ENCODE measurements at places on chromosomes 1 and 21. TPM values are rescaled to one million over a fixed set of nuclear protein-coding genes. Genes with fewer than 3 reads are reported as not detected.
A peak's percentile ranks its signal among the peaks of the same experiment; 100 is the strongest.

- no peaks in the 10 kb centered on the region for H3K27me3 ChIP-seq
- no peak overlapping the region for H3K4me3 ChIP-seq
- H3K27ac ChIP-seq, result no peak overlapping the region
- no peak for DNase-seq
These were observed 58.2 kb upstream of the DMRTB1 start for GRCh38 chr1:53400761-53401674.

- H3K4me3 ChIP-seq, result no peak overlapping the region
- no peaks in the 10 kb centered on the region for H3K36me3 ChIP-seq
- no peaks in the 10 kb centered on the region for H3K4me1 ChIP-seq
- no peaks in the 10 kb centered on the region for H3K27me3 ChIP-seq
- DNase-seq, result no peak
- no peak overlapping the region for H3K27ac ChIP-seq
These were observed 78.1 kb upstream of the RUNX3 start for GRCh38 chr1:25008192-25008485.

DNA sequence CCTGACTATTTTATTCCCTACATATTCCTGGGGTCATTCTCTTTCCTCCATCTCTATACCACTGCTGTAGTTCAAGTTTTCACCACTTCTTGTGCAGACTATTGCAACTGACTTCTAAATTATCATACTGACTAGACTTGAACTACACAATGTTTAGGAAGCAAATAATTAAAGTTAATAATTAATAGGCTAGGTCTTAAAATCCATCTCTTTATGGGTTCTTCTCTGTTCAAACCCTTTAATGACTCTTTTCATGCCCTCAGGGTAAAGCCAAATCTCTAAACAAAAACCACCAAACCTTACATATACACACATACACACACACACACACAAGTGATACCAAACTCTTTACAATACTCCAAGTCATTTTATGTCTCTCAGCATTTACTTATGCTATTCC lies 22.3 kb upstream of the MOB3C start:
- no peak for DNase-seq
- H3K27ac ChIP-seq, result no peak overlapping the region

GRCh38 chr1:159908031-159908940 lies 8.3 kb upstream of the CFAP45 start:
- H3K36me3 ChIP-seq, result no peaks in the 10 kb centered on the region
- DNase-seq, result no peak
- H3K27ac ChIP-seq, result peak overlapping the region; percentile 37
- H3K4me3 ChIP-seq, result no peak overlapping the region
- peaks cover 83% of the 10 kb centered on the region for H3K4me1 ChIP-seq

GRCh38 chr1:176863613-176864012 lies 300.9 kb downstream of the ASTN1 start:
- H3K36me3 ChIP-seq, result no peaks in the 10 kb centered on the region
- no peak for DNase-seq
- H3K27me3 ChIP-seq, result no peaks in the 10 kb centered on the region
- H3K4me1 ChIP-seq, result no peaks in the 10 kb centered on the region

- DNase-seq, result no peak
- no peaks in the 10 kb centered on the region for H3K27me3 ChIP-seq
- no peak overlapping the region for H3K4me3 ChIP-seq
- no peak overlapping the region for H3K27ac ChIP-seq
These were observed 30.3 kb downstream of the ACTA1 start for GRCh38 chr1:229403573-229403972.

- H3K4me3 ChIP-seq, result no peak overlapping the region
- no peak overlapping the region for H3K27ac ChIP-seq
- no peaks in the 10 kb centered on the region for H3K27me3 ChIP-seq
- H3K4me1 ChIP-seq, result peaks cover 22% of the 10 kb centered on the region
- H3K36me3 ChIP-seq, result no peaks in the 10 kb centered on the region
These were observed 13.6 kb downstream of the GJA4 start for GRCh38 chr1:34806396-34806795.

DNA sequence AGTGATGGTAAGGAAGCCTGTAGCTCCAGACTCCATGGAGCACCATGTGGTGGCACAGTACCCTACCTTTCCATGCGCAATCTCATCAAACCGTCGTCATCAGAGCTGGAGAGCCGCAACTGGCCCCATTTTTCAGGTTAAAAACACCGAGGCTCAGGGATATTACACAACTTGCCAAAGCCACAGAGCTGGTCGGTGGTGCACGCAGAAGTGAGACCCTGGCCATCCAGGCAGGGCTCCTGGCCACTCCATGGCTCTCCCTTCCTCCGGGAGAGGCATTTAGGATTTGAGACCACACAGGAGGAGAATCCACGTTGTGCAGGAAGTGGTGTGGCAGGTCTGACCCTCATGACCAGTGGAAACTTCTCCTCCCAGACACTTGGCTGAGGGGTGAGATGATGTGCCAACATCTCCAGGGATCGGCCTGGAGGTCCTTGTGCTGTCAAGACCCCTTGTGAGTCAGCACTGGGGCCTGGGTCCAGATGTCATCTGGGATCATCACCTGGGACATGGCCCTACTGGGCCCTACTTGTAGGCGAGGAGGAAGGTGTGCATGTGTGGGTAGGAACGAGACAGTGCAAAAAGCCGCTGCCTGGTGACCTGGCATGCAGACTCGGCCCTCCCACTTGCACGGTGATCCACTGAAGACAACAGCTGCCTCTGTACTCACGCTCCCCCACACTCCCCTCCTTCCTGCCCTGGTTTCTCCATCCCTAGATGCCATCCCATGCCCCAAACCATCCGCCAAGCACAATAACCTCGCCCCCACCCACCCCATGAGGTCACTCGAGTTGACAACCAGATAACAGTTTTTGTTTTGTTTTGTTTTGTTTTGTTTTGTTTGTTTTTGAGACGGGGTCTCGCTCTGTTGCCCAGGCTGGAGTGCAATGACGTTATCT lies 10.4 kb downstream of the TFF3 start:
- H3K4me3 ChIP-seq, result no peak overlapping the region
- H3K4me1 ChIP-seq, result no peaks in the 10 kb centered on the region
- peak; percentile 20 for DNase-seq
- H3K27ac ChIP-seq, result no peak overlapping the region
- no peaks in the 10 kb centered on the region for H3K27me3 ChIP-seq

DNA sequence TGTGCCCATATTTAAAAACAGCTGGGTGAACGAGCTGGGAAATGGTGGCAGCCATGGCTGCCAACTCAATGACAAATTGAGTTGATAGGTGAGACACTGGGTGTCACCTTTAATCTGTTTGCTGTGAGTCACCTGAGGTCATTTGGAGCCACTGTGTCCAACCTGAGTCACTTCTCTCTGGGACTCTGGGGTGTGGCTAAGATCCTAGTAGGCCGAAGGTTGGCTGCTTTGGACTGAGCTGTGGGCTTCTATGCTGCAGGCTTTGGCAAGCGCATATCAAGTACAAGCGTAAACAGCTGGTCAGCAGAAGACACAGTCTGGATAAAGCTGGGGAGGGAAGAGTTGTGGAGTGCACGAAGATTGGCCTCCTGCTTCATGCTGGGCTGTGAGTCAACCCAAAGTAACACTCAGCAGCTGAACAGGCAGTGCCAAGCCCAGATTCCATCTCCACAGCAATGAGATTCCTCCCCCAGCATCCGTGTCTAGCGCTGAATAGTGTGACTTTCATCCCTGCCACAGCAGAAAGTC lies 24.0 kb downstream of the TEX35 start:
- H3K27me3 ChIP-seq, result no peaks in the 10 kb centered on the region
- H3K27ac ChIP-seq, result peak overlapping the region; percentile 60
- H3K4me1 ChIP-seq, result peaks cover 40% of the 10 kb centered on the region
- 0 out of 2 replicates have a peak overlapping the region, but pooled peaks have one; percentile 2 for H3K4me3 ChIP-seq
- H3K36me3 ChIP-seq, result no peaks in the 10 kb centered on the region

GRCh38 chr21:22468893-22469292 lies 1470.7 kb downstream of the NCAM2 start:
- H3K27me3 ChIP-seq, result no peaks in the 10 kb centered on the region
- no peak overlapping the region for H3K4me3 ChIP-seq

- no peak for DNase-seq
- no peak overlapping the region for H3K27ac ChIP-seq
- H3K36me3 ChIP-seq, result no peaks in the 10 kb centered on the region
- no peak overlapping the region for H3K4me3 ChIP-seq
- no peaks in the 10 kb centered on the region for H3K27me3 ChIP-seq
These were observed 72.0 kb upstream of the FAM20B start for GRCh38 chr1:178953538-178954324.

DNA sequence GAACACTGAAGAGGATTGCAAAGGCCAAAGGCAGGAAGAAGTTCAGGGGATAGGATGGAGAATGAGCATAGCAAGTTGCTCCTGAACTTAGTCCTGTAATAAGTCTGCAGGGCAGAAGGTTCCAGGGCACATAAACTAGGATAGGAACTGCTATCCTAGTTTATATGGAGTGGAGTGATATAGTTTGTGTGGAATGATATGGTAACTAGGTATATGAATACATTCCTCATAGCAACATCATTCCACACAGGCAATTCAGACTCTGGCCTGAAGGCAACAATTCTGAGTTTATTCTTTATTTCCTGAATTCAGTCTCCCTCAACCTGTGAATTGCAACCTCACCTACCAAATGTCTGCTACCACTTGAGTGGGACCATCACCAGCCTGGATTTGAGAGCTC lies 154.9 kb upstream of the GREM2 start:
- H3K27me3 ChIP-seq, result no peaks in the 10 kb centered on the region
- H3K4me1 ChIP-seq, result peaks cover 21% of the 10 kb centered on the region
- H3K27ac ChIP-seq, result peak overlapping the region; percentile 96
- no peaks in the 10 kb centered on the region for H3K36me3 ChIP-seq
- H3K4me3 ChIP-seq, result no peak overlapping the region

DNA sequence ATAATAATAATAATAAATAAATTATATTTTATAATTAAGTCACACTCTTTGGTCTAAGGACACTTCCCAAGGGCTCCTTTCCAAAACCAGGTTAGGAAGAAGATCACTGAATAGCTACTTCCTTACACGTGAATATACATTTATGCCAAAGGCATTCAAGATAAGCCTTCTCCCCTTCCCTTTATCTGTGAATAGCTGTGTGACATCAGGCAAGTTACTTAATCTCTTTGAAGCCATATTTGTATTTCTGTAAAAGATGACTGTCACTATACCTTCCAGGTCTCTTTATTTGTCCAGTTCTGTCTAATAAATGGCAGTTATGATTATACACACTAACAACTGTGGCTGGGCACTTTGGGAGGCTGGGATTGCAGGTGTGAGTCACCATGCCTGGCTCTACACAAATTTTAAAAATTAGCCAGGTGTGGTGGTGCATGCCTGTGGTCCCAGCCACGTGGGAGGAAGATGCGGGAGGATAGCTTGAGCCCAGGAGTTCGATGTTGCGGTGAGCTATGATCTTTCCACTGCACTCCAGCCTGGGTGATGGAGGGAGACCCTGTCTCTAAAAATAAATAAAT lies 5.5 kb upstream of the RNF11 start:
- H3K4me1 ChIP-seq, result no peaks in the 10 kb centered on the region
- no peak overlapping the region for H3K4me3 ChIP-seq
- no peaks in the 10 kb centered on the region for H3K27me3 ChIP-seq
- H3K36me3 ChIP-seq, result no peaks in the 10 kb centered on the region
- DNase-seq, result no peak

- no peaks in the 10 kb centered on the region for H3K36me3 ChIP-seq
- H3K27ac ChIP-seq, result no peak overlapping the region
- H3K27me3 ChIP-seq, result no peaks in the 10 kb centered on the region
- no peak overlapping the region for H3K4me3 ChIP-seq
- peaks cover 19% of the 10 kb centered on the region for H3K4me1 ChIP-seq
- DNase-seq, result no peak
These were observed 3.9 kb upstream of the TUT4 start for GRCh38 chr1:52556641-52557360.

DNA sequence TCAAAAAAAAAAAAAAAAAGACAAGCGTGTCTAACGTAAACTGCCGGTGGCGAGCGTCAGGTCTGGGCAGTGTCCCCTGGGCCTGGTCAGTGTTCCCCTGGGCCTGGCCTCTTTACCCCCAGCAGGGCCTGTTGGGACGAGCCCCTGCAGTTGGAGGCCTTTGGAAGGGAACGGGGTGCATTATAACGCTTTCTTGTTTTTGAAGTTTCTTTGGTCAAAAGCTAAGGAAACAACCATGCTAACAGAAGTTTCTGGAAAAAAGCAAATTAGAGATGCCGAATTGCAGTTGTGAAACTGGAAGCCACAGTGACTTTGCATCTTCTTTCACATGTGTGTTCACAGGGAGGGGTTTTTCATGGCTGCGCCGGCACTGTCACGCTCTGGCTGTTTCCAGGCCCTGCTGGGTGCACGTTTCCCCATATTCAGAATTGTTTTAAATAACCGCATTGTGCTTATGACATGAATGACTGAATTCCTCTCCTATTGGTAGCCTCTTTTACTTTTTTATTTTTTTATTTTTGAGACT lies 16.0 kb downstream of the RRP1 start:
- no peaks in the 10 kb centered on the region for H3K27me3 ChIP-seq
- H3K4me3 ChIP-seq, result no peak overlapping the region
- H3K27ac ChIP-seq, result no peak overlapping the region
- DNase-seq, result no peak

DNA sequence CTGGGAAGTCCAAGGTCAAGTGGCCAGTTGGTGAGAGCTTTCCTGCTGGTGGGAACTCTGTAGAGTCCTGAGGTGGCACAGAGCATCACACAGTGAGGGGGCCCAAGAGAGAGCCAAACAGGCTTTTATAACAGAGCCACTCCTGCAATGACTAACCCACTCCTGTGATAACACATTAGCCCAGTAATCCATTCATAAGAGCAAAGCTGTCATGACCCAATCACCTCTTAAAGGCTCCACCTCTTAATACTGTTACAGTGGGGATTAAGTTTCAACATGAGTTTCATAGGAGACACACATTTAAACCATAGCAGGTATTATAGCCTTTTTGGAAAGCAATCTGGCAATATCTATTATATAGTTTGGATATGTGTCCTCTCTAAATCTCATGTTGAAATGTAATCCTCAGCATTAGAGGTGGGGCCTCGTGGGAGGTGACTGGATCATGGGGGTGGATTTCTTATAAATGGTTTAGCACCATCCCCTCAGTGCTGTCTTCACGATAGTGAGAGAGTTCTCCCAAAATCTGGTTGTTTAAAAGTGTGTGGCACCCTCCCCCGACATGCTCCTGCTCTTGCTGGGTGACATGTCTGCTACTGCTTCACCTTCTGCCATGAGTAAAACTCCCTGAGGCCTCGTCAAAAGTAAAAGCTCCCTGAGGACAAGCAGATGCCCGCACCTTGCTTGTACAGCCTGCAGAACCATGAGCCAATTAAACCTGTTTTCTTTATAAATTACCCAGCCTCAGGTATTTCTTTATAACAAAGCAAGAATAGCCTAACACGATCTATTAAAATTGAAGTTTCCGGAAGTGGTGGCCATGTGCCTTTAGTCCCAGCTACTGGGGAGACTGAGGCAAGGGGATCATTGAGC lies 64.5 kb downstream of the CD58 start:
- no peaks in the 10 kb centered on the region for H3K27me3 ChIP-seq
- peaks cover 14% of the 10 kb centered on the region for H3K4me1 ChIP-seq
- no peak for DNase-seq
- H3K36me3 ChIP-seq, result no peaks in the 10 kb centered on the region
- no peak overlapping the region for H3K4me3 ChIP-seq

- H3K27ac ChIP-seq, result peak overlapping the region; percentile 83
- H3K4me1 ChIP-seq, result peaks cover 8% of the 10 kb centered on the region
- H3K27me3 ChIP-seq, result no peaks in the 10 kb centered on the region
- DNase-seq, result no peak
- no peaks in the 10 kb centered on the region for H3K36me3 ChIP-seq
These were observed 40.7 kb upstream of the TENT5C start for GRCh38 chr1:117565076-117565556.

Gene ODR4
- total RNA-seq, result 29.1 TPM

Gene UTS2
- total RNA-seq, result 10.8 TPM

Gene RHD
- total RNA-seq, result not detected

Gene SIPA1L2
- total RNA-seq, result 18.6 TPM

Gene FNDC10
- total RNA-seq, result 15.6 TPM

Gene C1QA
- total RNA-seq, result not detected

Gene MYCL
- 7.2 TPM for total RNA-seq

Gene AGTRAP
- 44.4 TPM for total RNA-seq

Gene ZMYND12
- 0.36 TPM for total RNA-seq

Gene F5
- 0.50 TPM for total RNA-seq

Gene KCNJ9
- not detected for total RNA-seq

Gene NIT1
- total RNA-seq, result 41.8 TPM

All from Caco-2 (cell line).